ENCODE measurements at places on chromosomes 16 and 17.
A peak's percentile ranks its signal among the peaks of the same experiment; 100 is the strongest.

- DNase-seq, result no peak
Measured at GRCh38 chr16:54335230-54335629, 48.6 kb upstream of the IRX3 start.

DNA sequence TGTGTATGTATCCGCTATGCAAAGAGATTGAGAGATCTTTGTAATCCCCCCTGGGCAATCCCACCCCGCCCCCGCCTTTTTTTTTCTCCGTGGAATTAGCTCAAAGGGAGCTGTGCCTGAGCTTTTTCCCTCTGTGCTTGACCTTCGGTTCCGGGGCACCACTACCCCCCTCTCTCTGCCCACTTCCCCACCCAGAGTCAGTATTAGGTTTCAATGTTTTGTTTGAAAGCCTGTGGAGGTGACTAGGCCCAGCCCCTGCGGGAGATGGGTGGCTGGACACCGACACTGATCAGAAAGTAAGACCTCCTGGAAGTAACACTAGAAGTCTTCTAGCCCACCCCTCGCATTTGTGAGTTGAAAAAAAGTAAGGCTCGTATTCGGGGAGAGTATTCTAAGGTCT, 7.0 kb downstream of the CBLN1 start:
- no peak for DNase-seq

DNA sequence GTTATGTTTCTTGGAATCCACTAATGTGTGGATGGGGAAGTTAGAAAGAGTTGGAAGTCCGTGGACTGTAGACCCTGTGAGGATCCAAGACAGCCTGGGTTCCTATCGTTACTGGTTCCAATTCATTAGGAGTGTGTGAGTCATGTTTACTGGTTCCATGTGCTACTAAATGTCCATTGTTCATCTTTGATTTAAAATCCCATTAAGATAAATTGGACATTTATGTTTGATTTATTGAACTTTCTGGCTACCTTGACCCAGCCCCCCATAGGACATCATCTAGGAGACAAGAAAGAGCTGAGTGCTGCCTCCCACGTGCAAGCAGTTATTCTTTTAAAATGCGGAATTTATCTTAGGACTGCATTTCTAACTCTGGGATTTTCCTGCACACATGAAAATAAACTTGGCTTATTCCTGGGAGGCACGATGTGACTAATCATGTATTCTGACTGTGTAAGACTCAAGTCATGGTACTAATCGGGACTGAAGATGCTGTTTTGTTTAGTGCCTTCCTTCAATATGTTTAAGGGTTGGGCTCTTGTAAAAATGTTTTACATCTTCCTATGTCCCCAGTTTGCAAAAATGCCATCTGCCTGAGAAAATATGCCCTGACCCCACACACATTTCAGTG, 53.4 kb downstream of the RGS9 start:
- no peak for DNase-seq

GRCh38 chr17:15943971-15944758, 765 bp upstream of the ADORA2B start:
- DNase-seq, result no peak

- no peak for DNase-seq
Measured at GRCh38 chr16:8850279-8850885, 18.4 kb downstream of the CARHSP1 start.

- no peak for DNase-seq
Measured at GRCh38 chr16:84663433-84664101, 15.3 kb downstream of the KLHL36 start.

DNA sequence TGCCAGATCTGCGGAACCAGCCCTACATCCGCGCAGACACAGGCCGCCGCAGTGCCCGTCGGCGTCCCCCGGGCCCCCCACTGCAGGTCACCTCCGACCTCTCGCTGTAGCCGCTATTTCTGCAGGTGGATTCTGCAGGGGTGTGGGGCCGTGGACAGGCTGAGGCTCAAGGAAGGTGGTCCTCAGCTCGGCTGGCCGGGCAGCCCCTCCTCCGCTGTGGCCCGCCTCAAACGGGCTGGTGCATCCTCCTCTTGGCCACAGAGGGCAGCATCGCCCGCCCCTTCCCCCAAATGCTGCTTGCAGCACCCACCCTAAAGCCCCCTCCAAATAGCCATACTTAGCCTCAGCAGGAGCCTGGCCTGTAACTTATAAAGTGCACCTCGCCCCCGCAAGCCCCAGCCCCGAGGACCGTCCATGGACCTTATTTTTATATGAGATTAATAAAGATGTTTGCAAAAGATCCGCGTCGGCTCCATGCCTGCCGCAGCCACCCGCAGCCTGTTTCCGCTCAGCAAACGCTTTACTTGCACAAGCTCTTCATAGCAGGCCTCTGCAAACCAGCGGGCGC, 14.9 kb downstream of the SPATA32 start:
- no peak for DNase-seq

GRCh38 chr16:67959536-67960329, 8.7 kb downstream of the SLC12A4 start:
- DNase-seq, result no peak

GRCh38 chr17:65183736-65184135, 46.6 kb downstream of the RGS9 start:
- no peak for DNase-seq

DNA sequence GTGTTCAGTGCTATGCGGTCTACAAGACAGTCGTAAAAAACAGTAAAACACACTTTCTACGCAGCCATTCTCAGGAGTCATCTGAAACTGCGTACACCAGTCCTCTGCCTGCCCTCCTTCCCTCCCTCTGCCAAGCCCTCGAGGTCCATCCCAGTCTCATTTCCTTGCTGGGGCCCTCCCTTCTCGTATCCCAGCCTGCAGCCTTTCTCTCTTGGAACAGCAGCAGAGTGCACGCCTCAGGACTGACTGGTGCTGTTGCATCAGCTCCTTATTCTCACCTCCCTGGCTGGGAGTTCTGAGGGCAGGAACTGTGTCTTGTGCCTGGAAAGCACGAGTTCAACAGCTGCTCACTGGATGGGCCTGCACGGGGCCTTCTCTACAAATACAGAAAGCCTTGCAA, 12.5 kb downstream of the FAHD1 start:
- DNase-seq, result no peak

DNA sequence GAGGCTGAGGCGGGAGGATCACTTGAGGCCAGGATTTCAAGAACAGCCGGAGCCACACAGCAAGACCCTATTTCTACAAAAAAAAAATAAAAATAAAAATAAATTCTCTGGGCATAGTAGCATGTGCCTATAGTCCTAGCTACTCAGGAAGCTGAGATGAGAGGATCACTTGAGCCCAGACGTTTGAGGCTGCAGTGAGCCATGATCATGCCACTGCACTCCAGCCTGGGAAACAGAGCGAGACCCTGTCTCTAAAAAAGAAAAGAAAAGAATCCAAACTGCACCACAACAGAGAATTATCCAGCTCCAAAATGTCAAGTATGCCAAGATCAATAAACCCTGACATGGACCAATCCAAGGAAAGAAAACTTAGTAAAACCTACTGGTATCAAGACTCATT, 78.9 kb upstream of the NOL11 start:
- no peak for DNase-seq

GRCh38 chr16:16071631-16072244, 122.3 kb downstream of the ABCC1 start:
- no peak for DNase-seq

GRCh38 chr17:56203430-56203829, 50.2 kb downstream of the ANKFN1 start:
- no peak for DNase-seq

GRCh38 chr17:58210922-58211321, 8.1 kb downstream of the MKS1 start:
- DNase-seq, result no peak

- DNase-seq, result no peak
Measured at GRCh38 chr17:9522074-9522473, 53.5 kb downstream of the STX8 start.

- DNase-seq, result no peak
Measured at GRCh38 chr17:41325126-41325525, 9.6 kb upstream of the KRTAP17-1 start.

DNA sequence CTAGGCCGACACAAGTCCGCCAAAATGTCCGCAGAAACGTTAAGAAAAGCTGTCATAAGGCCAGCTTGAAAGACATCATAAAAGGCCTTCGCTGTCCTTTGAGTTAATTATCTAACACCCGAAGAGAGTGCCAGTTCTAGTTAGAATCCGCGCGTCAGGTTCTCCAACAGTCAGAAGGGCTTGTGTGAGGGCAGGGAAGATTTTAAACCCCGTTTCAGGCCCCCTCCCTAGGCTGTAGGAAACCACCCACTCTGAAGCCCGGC, 729 bp upstream of the CLTC start:
- no peak for DNase-seq

GRCh38 chr17:74354123-74354522, 7.5 kb downstream of the BTBD17 start:
- no peak for DNase-seq

DNA sequence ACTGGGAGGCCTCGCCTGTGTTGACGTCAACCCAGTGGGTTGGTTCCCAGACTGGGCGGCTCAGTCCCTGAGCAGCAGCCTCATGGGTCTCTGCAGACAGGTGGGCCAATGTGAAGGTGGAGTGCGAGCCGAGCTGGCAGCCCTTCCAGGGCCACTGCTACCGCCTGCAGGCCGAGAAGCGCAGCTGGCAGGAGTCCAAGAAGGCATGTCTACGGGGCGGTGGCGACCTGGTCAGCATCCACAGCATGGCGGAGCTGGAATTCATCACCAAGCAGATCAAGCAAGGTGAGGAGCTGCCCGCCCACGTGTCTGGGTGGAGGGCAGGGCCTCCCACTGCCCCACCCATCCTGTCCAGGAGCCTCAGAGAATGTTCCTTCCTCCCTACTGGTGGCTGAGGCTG, 44.1 kb downstream of the MRC2 start:
- DNase-seq, result no peak

DNA sequence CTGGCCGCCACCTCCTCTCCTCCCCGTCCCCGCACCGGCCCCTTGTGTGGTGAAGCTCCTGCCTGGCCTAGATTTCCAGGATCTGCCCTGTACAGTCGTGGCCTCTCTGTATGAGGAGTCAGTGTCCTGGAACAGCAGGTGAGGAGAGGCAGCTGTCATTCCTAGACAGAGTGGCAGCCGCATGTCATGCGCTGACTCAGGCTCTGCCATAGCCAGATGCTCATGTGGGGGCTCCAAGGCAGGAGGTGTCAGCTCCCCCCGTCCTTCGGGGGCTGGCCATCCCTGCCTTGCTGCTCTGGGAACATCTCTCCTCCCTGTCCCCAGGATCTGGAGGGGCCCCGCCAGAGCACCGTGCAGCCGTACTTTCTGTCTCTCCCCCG, 60.4 kb downstream of the BAIAP2 start:
- peak; percentile 27 for DNase-seq

DNA sequence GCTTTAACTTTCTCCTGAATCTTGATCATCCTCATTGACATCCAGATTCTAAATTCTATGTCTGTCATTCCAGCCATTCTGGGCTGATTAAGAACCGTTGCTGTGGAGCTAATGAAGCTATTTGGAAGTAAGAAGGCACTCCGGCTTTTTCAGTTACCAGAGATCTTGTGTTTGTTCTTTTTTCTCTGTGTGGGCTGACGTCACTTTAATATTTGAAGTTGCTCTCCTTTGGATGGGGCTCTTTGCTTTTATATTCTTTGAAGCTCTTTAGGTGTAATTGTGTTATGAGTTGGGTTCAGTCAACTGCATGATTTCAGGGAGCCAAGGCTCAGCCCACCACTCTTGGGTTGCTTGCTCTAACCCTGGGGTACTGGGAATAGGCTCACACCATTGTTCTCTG, 460.6 kb downstream of the CDH8 start:
- DNase-seq, result no peak

DNA sequence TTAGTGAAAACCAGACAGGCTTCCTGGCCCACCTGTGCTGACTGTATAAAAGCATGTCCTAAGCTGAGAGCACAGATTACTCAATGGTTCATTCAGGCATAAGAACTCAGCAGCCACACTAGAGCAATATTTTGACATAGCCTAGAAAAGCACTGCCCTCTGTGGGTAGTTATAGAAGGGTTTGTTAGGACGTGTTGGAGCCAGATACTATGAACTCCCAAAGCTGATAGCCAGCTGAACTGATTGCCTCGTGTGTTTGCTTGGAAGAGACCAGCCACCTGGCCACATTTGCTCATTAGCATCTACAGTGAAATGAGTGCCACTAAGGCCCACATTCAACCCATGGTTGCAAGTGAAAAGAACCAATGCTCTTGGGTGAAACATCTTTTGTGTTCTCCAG, 30.8 kb upstream of the ABCA5 start:
- DNase-seq, result no peak

- DNase-seq, result peak; percentile 69
Measured at GRCh38 chr17:4949321-4950074, 1.2 kb upstream of the PFN1 start.

GRCh38 chr16:5900046-5900445, 802.5 kb upstream of the EEF2KMT start:
- DNase-seq, result no peak

GRCh38 chr16:50501251-50501650, 46.9 kb upstream of the NKD1 start:
- DNase-seq, result no peak

DNA sequence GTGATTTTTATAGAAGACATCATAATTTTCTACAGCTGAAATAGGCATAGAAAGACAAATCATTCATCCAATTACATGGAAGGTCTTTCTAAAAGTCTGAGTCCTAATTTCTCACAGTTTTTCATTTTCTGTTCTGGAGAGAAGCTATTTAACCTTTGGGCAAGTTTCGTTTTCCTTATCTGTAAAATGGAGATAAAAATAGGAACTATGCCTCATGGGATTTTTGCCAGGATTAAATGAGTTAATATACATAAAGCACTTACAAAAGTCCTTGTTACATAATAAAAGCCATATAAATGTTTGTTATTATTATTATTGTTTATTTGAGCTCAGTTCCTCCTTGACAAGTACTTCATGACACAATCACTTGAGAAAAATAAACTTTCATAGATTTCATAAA, 121.4 kb downstream of the SKAP1 start:
- no peak for DNase-seq

DNA sequence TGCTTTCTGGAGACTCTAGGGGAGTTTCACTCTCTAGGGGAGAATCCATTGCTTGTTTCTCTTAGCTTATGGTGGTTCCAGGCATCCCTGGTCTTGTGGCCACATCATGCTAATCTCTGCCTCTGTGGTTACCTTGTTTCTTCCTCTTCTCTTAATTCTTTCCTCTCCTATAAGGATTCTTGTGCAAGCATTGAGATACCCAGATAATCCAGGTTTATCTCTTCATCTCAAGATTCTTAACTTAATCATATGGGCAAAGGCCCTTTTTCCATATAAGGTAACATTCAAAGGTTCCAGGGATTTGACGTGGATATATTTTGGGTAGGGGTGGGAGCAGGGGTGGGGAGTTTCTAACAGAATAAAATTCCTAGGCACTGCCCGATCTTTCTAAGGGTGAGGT, 32.6 kb downstream of the FAM20A start:
- DNase-seq, result no peak
